ENCODE measurements at places on chromosomes 12 and 14.

DNA sequence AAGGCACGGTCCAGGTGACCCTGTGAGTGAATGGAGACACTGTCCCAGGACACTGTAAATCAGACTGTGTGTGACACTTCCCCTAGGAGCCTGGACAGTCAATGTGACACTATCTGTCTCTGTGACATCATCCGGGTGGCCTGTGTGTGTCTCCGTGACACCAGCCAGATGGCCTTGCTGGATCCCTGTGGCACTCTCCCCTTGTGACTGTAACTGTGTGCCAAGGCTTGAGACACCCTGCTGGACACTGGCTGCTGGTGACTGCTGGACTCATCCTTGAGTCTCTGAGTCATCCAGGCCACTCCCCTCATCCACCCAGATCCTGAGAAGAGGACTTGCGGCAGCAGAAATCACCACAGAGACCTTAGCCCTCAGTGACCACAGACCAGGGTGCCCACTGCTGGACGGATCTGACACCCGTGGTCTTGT is 51.6 kb downstream of the MVK start:
- DNase-seq: peak; percentile 20

DNA sequence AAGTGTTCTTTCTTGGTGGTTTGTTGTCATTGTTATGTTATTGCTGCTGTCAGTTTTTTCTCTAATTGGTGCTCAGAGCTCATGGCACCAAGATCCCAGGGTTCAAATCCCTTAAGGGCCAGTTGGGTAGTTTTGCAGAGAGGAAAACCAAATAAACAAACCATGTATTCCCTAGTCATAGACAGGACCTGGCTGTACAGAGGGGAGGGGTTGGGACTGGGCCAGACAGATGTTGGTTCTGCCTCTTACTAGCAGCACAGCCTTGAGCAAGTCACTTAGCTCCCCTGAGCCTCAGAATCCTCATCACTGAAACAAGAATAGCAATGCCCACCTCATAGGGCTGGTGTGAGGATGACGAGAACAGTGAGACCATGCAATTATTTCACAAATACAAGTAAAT is 53.4 kb downstream of the LTBP2 start:
- no peak for DNase-seq

DNA sequence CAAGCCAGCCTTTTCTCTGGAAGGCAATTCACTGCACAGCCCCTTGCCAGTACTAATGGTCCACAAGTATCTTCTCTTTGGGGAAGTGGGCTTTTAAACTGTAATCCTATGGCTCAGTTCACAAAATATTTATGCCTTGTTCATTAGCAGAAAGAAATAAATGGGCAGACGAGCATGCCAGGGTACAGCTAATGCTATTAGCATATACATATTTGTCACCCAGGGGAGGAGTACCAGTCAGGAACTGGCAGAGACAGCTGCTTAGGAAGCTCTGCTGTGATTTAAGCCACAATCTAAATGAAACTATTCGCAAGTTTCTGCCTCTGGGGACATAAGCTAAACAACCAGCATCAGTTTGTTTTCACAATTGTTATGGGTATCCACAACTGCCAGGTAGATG is 113.4 kb upstream of the CCDC198 start:
- no peak for DNase-seq

DNA sequence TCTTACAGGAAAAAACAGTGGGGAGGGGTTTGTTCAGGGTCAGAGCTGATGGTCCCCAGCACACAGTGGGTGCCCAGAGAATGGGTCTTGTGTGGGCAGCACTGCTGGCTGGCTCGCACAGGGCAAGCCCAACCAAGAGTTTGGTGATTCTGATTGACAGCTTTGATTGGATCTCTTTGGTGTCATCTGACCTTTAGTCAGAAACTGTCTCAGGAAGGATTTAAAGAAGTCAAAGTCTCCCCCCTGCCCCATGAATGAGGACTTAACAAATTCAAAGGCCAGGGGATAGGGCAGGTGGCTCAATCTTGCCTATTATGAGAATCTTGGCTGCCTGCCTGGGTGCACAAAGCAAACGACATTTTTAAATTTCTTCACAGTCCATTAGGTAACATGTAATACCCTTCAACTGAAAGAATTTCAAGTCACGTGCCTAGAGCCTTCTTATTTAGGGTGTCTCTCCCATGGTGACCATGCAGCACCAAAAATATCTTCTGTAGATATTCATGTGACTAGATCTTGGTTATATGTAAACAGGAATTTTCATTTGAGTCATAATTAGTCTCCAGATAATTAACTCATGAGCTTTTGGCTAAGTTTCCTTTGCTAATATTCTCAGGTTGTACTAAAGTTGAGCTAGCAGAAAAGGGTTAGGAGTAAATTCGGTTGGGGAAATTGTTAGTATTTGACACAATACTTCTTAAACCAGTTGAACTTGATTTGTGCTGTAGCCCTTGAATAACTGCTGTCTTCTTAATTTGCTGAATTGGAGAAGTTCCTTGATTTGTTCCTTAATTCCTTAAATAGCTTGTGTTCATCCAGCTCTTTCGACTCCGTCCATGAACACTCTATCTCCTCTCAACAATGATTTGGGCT is 54.5 kb upstream of the HECTD1 start:
- no peak for DNase-seq

GRCh38 chr12:61385771-61386170 is 874.4 kb upstream of the USP15 start:
- DNase-seq: peak; percentile 8

- DNase-seq: no peak
These were observed 14.5 kb upstream of the AP4S1 start for GRCh38 chr14:31010935-31011334.

- DNase-seq: no peak
These were observed 147.3 kb downstream of the TSPAN9 start for GRCh38 chr12:3224530-3224903.

- DNase-seq: no peak
These were observed 7.7 kb downstream of the DAZAP2 start for GRCh38 chr12:51246254-51246853.

DNA sequence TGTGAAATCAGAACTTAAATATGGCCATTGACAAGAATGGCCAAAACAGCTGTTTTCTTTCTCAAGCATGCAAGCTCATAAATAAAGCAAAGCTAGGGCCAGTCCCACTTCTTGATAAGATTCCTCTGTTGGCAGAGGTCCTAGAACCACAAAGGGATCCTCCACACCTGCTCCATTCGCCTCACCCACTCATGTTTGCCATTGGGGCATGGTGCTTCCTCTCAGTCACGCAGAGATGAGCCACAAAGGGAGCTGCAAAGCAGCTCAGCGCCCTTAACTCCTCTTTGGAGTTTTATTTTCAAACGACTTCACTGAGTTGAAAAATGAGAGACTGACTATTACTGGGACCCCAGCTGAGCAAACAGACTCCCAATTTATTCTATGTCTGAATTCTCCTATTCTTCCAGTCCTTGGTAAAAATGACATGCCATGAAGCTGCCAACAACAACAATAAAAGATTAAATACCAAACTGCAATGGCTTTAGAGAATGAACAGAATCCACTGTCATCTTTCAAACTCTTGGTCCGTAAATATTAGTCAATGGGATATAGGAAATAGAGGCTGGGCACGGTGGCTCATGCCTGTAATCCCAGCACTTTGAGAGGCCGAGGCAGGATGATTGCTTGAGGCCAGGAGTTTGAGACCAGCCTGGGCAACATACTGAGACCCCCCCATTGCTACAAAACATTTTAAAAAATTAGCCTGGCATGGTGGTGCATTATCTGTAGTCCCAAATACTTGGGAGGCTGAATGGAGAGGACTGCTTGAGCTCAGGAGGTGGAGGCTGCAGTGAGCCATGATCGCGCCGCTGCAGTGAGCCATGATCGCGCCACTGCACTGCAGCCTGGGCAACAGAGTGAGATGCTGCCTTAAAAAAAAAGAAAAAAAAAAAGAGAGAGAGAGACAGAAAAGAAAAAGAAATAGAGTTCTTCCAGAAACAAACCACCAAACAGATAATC is 16.4 kb downstream of the MANSC1 start:
- DNase-seq: no peak

DNA sequence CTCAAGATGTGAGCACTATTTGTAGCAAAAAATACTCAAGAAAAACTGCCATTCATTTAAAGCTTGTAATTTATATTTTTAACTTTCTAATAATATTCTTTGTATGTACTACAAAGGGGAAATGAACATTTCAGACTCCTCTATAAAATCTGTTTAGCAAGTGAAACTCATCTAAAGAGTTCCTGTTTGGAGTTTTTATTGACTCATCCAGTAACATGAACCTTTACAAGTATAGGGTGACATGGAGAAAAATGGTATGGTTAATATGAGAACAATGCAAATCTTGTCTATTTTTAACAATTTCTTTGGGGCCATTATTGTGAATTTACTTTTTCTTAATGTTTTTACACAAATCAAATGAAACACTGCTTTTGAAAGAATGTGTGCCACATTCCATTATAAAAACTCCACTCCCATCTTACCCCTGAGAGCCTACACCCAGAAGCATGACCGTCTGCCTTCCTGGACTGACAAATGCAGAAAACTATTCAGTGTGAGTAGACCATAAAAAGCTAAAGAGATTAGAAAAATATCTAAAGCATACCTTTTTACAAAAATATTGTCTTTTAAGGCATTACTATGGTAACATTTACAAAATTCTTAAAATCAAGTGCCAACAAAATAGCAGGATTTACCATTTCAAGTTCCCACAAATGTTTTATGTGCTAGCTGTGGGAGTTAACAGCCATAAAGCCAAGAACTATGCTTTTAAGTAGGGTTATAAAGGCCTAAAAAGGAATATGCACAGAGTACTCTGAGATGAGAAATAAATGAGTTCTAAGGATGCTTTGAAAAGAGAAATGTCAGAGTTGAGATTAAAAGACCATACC is 144.0 kb downstream of the ADAMTS20 start:
- DNase-seq: no peak

DNA sequence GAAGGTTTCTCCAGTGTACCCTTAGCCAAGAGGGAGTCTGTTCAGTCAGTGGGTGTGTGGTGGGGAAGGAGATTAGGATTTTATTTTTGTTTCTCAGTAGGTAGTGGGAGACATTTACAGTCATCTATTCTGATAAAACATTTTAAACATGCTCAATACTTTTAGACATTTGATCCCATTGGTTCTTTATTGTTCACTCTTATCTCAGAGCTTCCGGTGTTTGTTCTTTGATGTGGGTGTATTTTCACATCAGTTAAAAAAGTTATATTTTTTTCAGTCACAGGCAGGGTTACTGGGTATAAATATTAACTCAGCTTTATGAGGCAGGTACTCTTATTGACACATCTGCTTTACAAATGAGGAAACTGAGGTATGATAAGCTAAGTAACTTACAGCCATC is 43.3 kb upstream of the LRRK2 start:
- no peak for DNase-seq

- peak; percentile 37 for DNase-seq
These were observed 160.9 kb downstream of the SPTSSA start for GRCh38 chr14:34300882-34301734.

GRCh38 chr14:71166180-71166837 is 259.1 kb downstream of the PCNX1 start:
- DNase-seq: no peak

- peak; percentile 53 for DNase-seq
These were observed at the start of gene GPX2 for GRCh38 chr14:64942531-64943111. GPX2 (minus strand) TSS chr14:64942745; CDS start chr14:64942726, 19 bp downstream.

DNA sequence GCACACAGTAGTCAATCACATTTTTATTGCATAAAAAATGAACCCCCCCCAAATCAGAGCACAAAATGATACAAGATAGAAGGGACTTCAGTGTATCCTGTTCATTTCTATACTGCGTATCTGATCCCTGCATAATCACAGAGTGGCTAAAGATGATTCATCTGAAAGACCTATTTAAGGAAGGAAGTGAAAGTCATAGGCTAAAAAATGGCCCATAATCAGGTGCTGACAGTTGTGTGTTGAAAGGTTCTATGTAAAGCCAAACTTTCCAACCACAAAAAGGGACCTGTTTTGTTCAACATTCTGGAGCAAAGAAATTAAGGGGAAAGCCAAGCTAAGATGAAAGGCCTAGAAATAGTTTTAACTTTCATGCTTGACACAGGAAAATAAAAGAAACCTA is 147.8 kb upstream of the ATP2B1 start:
- peak; percentile 9 for DNase-seq

DNA sequence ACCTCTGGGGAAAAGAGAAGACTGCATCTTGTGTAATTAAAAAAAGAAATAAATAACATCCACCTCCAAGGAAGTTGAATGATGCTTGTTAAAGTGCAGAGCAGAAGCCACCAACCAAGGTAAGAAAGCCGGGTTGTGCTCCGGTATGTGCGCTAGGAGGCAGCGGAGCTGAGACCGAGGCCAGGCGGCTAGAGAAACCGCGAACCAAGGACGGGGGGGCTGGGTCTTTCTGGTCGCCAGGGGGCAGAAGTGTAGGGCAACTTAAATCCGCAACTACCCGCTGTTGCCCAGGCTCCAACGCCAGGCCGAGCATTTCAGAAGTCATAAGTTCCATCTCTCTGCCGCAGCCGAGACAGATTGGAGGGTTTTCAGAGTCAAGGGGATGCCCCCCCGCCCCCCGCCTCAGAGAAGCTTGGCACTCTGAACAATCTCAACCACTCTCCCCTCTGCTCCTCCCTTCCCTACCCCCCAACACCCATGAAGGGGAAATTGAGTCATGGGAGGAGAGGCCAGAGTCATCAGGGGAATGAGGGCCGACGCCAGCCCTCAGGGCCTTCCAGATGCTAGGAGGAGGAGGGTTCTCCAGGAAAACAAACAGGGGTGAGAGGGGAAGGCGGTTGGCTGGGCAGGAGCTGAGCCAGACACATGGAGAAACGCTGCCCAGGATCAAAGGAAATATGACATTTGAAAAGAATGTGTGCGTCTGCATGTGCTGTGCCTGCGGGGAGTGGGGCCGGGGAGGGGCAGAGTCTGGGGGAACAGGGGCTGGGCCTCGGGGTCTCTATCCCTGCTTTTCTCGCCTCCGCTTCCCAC is 2.2 kb upstream of the NFATC4 start:
- DNase-seq: no peak

- DNase-seq: no peak
These were observed 475.5 kb downstream of the AACS start for GRCh38 chr12:125540580-125541204.

DNA sequence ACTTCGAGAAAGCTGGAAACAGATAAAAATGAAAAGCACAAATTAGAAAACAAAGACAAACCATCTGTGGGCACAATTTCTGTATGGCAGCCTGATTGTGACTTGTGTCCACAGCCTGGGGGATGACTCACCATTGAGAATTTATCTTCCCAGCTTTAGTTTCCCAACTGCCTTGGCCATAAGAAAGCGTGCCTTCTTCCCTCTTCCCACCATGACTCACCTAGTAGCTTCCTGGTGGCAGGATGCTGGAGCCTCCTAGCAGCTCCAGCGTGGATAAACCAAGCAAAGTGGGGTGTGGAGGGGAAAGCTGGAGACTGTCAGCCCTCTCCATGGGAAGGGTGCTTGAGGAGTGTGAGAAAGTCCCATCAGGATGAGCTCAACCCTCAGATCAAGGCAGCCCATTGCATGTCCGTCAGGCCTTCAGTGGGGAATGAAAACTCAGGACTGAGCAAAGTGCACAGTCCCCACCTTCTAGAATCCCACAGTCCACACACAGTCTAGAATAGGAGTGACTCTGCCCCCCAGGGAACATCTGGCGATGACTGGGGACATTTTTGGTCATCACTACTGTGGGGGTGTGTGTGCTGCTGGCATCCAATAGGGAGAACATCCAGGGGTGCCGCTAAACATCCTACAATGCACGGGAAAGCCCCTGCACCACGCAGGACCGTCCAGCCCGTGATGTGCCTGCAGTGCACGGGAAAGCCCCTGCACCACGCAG is 22.4 kb upstream of the SERPINA6 start:
- peak; percentile 87 for DNase-seq

GRCh38 chr12:42524716-42525115 is 64.8 kb downstream of the PRICKLE1 start:
- no peak for DNase-seq

- no peak for DNase-seq
These were observed 52.1 kb downstream of the STON2 start for GRCh38 chr14:81348061-81348460.

- DNase-seq: no peak
These were observed 44.4 kb upstream of the TCL1A start for GRCh38 chr14:95758331-95758730.
